Activated CD8-positive, alpha-beta memory T cell treated with anti-CD3 and anti-CD28 coated beads, Interleukin-2, amount 50 U/mL, for 48 hours (primary cell): ENCODE measurements at places on chromosomes 7 and 10.

- no peak for DNase-seq
Measured at GRCh38 chr7:82263920-82264782, 179.4 kb downstream of the CACNA2D1 start.

DNA sequence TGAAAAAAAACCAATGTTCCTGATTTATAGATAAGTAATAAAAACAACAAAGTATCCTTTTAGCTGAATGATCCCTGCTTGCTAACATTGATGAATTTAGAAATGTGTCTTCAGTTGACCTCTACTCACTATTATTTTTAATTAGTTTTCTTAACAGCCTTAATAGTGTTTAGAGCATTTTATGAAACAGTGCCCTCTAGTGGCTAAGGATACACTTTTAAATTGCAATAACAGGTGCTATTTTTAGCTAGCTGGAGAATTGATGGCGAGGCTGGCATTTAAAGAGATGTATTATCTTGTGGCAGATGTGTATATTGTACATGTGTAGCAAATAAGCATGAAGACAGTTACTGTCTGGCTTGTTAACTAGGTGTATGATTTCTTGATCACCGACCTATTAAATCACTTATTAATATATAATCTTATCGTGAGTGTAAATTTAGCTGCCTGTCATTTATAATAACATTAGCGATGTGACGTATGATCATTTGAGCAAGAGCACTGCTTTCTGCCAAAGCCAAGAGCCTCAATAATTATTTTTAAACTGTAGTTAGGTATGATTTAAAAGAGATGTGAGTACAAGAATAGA lies 451.9 kb downstream of the DPP6 start:
- DNase-seq, result no peak

DNA sequence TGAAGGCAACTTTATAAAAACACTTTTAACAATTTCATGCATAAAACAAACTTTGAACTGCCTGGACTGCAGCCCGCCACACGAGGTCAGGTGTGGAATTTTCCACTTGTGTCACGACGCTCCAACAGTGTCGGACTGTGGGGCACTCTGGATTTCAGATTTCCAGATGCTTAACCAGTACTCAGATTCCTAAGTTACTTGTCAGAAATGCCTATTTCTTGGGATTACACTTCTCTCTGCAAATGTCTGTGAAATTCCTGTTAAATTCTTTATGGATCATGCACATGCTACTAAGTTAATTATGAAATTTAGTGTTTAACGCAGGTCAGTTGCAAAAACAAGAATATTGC lies 473 bp upstream of the GPER1 start:
- no peak for DNase-seq

GRCh38 chr10:61458031-61458430 lies 4.8 kb upstream of the TMEM26 start:
- no peak for DNase-seq

DNA sequence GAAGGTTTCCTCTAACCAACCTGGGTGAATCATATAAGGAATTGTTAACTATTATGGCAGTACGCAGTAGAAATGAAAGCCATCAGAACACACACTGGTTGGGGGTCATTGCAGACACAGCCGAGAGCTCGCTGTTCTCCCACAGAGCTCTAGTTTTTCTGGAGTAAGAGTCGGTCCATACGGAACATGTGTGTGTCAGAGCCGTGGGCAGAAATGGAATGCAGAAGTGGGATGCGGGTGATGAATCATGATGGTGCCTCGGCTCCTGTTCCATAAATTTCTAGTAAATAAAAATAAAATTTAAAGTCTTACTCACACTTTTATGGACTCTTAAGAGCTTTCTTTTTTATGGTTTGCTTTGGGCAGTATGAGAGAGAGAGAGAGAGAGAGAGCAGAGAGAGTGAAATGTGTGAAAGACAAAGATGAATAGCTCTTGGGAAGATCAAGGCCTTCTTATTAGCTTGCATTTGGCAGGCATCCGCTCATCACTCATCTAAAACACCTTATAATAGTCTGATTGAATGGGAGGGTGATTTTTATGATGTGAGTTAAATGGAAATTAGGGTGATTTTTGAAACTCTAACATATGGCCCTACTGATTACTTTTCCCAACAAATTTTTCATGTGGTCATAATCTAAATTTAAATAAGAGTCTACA lies 98.8 kb upstream of the PFKP start:
- DNase-seq, result no peak
